ENCODE measurements at places on chromosomes 5 and 9.

DNA sequence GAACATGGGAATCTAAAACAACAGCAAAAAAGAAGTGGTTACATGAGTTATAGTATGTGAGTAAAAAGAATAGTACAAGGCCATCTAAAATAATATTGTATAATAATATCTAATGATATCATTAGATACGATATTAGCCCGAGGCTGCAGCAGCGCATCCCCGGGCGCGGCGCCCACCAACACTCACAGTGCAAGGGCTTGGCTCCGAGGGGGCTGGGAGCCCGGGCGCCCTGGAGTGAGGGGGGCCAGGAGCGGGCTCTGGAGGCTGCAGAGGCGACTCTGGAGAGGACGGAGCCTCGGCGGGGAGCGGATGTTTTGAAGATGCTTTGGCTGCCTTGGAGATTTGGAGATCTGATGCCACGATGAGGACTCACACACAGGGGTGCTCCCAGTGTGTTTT is 68.1 kb upstream of the TMEM252 start:
- no peaks in the 10 kb centered on the region for H3K4me1 ChIP-seq
- DNase-seq: no peak
- no peaks in the 10 kb centered on the region for H3K27me3 ChIP-seq
- no peak overlapping the region for H3K4me3 ChIP-seq
- no peaks in the 10 kb centered on the region for H3K36me3 ChIP-seq
- no peak overlapping the region for H3K27ac ChIP-seq

DNA sequence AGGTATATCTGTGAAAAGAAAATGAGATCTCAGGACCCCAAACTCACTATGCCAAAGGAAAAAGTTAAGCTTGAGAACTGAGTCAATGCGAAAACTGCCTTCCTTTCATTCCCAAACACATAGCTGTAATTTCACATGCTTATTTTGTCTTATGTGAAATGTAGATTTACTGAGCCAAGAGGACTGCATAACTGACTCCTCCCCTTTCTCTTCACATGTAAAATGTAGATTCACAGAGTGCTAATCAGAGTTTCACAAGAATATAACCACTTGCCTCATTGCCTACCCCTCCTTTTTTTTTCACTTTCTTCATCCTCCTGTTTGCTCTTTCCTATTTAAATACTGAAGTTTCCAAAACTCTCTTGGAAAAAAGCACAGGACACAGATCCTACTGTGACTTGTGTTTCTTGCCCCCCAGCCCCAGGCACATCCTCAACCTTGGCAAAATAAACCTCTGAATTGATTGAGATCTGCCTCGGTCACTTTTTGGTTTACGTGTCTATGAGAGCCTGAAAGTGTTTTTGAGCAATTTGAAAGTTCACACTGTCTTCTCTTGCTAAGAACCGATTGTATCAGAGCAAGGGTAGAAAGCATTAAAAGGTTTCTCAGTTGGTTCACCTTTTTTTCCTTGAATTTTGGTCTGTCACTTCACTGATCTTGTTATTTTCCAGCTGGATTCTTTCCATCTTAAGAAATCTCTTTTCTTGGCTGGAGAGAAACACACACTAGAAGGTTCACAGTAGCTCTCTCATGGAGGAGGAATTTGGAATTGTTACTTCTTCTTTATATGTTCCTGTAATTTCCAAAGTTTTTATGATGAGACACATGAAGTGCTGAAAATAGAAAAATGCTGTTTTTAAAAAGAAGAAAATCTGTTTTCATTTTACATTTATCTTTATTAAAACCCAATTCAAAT is 44.8 kb upstream of the SNAPC3 start:
- no peak overlapping the region for H3K4me3 ChIP-seq
- no peak for DNase-seq
- no peaks in the 10 kb centered on the region for H3K36me3 ChIP-seq

DNA sequence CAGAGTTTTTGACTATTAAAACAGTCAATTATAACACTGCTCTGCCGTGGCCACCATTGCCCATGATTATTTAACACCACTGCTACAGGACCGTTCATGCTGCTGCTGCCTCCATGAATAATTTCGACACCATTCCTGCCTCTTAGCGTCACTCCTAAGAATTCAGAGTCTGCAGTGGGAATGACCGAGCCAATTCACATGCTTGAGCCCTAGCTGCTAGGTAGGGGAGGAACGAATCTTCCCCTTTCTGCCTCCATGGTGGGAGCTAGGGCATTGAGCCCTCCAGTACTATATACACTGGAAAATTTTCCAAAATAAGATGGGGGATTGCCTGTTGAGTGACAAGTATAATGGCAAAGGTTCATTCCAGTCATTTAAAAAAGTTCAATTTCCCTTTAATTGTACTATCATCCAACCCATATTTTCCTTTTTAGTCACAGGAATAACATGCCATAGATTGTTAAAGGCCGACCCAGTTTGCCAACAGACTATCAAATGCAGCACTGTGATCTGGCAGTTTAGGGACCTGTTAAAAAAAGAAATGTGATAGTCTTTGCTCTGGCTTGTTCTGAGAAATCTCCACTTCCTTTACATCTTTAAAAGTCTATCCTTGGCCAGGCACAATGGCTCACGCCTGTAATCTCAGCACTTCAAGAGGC is 13.5 kb upstream of the B4GALT1 start:
- no peaks in the 10 kb centered on the region for H3K27me3 ChIP-seq
- no peak overlapping the region for H3K4me3 ChIP-seq
- H3K27ac ChIP-seq: no peak overlapping the region
- DNase-seq: no peak

GRCh38 chr9:90925581-90926257 is 124.1 kb downstream of the SYK start:
- no peak for DNase-seq
- no peaks in the 10 kb centered on the region for H3K36me3 ChIP-seq
- H3K4me1 ChIP-seq: peaks cover 6% of the 10 kb centered on the region
- H3K27ac ChIP-seq: no peak overlapping the region

DNA sequence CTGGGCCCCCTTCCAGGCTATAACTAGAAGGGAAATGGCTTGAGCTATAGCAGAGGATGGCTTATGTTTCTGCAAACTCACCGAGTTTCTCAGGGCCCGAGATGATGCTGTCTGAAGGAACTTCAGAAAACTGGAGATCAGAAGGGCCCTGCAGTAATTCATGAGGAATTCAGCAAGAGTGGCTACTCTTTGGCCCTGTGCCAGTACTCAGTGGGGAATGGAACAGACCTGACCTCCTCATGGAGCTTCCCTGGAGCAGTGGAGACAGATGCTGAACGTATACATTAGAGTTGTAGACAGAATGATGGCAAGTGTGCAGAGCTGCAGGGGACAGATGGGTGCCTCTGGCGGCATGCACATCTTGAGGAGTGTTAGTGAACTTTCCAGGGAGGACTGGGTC is 17.3 kb upstream of the SMIM32 start:
- H3K27ac ChIP-seq: no peak overlapping the region
- no peak overlapping the region for H3K4me3 ChIP-seq
- H3K36me3 ChIP-seq: no peaks in the 10 kb centered on the region
- peaks cover 24% of the 10 kb centered on the region for H3K27me3 ChIP-seq
- H3K4me1 ChIP-seq: no peaks in the 10 kb centered on the region
